ENCODE measurements at places on chromosomes 1 and 21. TPM values are rescaled to one million over a fixed set of nuclear protein-coding genes. Genes with fewer than 3 reads are reported as not detected.

Gene ANXA9
- total RNA-seq: 0.63 TPM

Gene CLEC20A
- total RNA-seq: not detected

Gene GRHL3
- total RNA-seq: not detected

Gene ATP1A4
- not detected for total RNA-seq

Gene TSPEAR
- not detected for total RNA-seq

Gene OR6N1
- not detected for total RNA-seq

Gene HSD3B2
- total RNA-seq: not detected
